ENCODE measurements at places on chromosomes 6 and 20. TPM values are rescaled to one million over a fixed set of nuclear protein-coding genes. Genes with fewer than 3 reads are reported as not detected.

The SLPI gene
- total RNA-seq = 0.70 TPM

The CST1 gene
- not detected for total RNA-seq

The GPR6 gene
- total RNA-seq = not detected

The OTOR gene
- total RNA-seq = not detected

The RBPJL gene
- not detected for total RNA-seq

The MCM9 gene
- 18.1 TPM for total RNA-seq

The PDE7B gene
- 58.5 TPM for total RNA-seq

The GHRH gene
- not detected for total RNA-seq

The CTAGE9 gene
- not detected for total RNA-seq

The EPHA7 gene
- total RNA-seq = under 0.01 TPM

The HLA-DOB gene
- total RNA-seq = not detected

The GUCA1A gene
- not detected for total RNA-seq

The GNRH2 gene
- not detected for total RNA-seq

The NRM gene
- 3.1 TPM for total RNA-seq

The GATA5 gene
- total RNA-seq = not detected

The TMEM74B gene
- total RNA-seq = 0.60 TPM

The TPD52L1 gene
- total RNA-seq = 10.8 TPM

The STMN3 gene
- total RNA-seq = 1.2 TPM

The NAPB gene
- 8.2 TPM for total RNA-seq

The KIF16B gene
- 9.7 TPM for total RNA-seq

The SLC22A7 gene
- total RNA-seq = not detected

The KCNG1 gene
- 0.70 TPM for total RNA-seq

The PRSS16 gene
- total RNA-seq = not detected

The CNKSR3 gene
- total RNA-seq = 15.5 TPM

Measured in dermis blood vessel endothelial cell (primary cell).